Liver (tissue), 10 donors: ENCODE measurements at places on chromosomes 2 and 18. TPM values are rescaled to one million over a fixed set of nuclear protein-coding genes. Genes with fewer than 3 reads are reported as not detected.

MEIS1 gene
- polyA plus RNA-seq, result 4.7 TPM

COL4A3 gene
- polyA plus RNA-seq, result 0.24 TPM

FHOD3 gene
- polyA plus RNA-seq, result not detected

PRSS56 gene
- not detected for polyA plus RNA-seq

HOXD3 gene
- polyA plus RNA-seq, result not detected

ASAP2 gene
- polyA plus RNA-seq, result 0.36 TPM

ADRA2B gene
- polyA plus RNA-seq, result 8.6 TPM

EPB41L3 gene
- 3.6 TPM for polyA plus RNA-seq

ZNF397 gene
- polyA plus RNA-seq, result 6.1 TPM

SGPP2 gene
- 0.31 TPM for polyA plus RNA-seq

EFEMP1 gene
- polyA plus RNA-seq, result 3.9 TPM

SOX11 gene
- polyA plus RNA-seq, result not detected

DPP4 gene
- 12.7 TPM for polyA plus RNA-seq

ABCA12 gene
- not detected for polyA plus RNA-seq

GPR17 gene
- polyA plus RNA-seq, result 0.07 TPM

TMSB10 gene
- 225 TPM for polyA plus RNA-seq

DTNB gene
- polyA plus RNA-seq, result 9.1 TPM
